Upper lobe of right lung (tissue), 1 donor: ENCODE measurements at places on chromosomes 2 and 18.

GRCh38 chr2:222611684-222612083, 44.2 kb downstream of the FARSB start:
- no peak for DNase-seq

DNA sequence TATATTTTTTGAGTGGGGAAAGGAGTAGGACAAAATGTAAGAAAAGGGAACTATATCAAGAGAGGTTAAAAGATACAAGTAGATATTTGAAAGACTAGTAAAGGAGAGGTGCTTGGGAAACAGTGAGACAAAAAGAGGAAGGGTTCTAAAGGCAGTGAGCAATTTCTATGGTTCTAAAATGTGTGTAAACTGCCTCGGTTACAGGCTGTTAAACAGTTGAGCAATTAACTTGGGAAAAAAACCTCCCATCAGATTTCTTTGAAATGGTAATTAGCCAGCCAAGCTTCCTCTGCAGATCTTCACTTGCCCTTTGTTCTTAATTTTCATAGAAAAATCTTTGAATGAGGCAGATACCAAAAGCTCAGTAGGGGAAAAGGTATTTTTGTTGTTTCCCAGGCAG, 238.7 kb upstream of the KCNH7 start:
- DNase-seq, result no peak

GRCh38 chr2:19649785-19650380, 251.9 kb downstream of the TTC32 start:
- no peak for DNase-seq

- DNase-seq, result no peak
These were observed 2.3 kb upstream of the PTPN18 start for GRCh38 chr2:130353291-130354138.

DNA sequence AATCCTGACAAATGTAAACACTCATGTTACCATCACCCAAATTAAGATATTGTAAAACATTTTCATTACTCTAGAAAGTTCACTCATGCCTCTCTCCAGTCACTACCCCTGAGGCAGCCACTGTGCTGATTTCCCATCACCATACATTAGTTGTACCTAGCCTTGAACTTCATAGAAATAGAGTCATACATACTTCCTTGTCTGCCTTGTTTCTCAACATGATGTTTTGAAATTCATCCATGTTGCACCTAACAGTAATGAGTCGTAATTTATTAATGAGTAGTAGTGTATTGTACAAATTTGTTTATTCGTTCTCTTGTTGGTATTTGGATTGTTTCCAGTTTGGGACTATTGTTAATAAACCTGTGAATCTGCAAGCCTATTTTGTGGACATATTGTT, 49.0 kb upstream of the TWSG1 start:
- no peak for DNase-seq

DNA sequence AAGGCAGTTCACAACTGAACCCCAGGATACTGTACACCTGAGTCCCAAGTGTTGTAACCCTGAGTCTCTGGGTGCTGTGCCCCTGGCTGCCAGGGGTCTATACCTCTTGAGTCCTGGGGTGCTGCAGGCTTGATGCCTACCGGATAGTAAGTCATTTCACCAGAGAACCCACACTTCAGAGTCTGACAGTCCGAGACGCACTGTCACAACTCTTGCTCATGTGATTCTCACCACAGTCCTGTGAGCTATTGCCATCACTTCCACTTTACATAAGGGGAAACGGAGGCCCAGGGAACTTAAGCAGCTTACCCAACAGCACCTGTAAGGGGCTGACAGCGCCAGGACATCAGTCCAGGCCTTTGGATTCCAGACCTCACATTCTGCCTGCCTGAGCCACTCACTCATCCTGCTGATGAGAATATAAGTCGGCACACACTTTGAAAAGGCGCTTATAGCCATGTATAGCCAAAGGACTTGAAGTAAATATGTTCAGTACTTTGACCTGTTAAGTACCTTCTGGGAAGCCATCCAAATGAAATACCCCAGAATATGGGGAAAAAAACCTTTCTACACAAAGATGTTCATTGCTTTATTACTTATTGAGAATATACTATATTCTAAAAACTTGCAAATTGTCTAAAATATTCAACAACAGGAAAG, 180.7 kb upstream of the ID2 start:
- DNase-seq, result no peak

GRCh38 chr2:3780477-3781402, 77.4 kb downstream of the DCDC2C start:
- DNase-seq, result peak; percentile 77

DNA sequence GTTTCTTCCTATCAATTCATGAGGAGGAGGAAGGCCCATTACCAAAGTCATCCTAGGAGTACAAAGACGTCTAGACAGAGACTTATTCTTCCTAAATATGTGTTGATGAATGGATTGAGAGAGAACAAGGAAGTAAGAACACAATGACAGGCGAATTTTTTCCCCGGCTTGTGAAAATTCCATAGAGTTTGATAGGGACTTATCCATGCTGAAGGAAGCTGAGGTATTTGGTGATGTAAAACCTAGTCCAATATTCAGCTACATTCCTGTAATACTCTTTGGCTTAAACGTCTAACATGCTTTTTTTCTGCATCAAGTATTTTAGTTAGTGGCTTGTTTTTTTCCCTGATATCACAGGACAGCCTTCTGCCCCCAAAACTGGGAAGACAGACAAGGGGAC, 121.9 kb upstream of the MYT1L start:
- no peak for DNase-seq

- DNase-seq, result no peak
These were observed 347.0 kb upstream of the ID2 start for GRCh38 chr2:8334866-8335325.

- no peak for DNase-seq
These were observed 115.8 kb upstream of the SIX3 start for GRCh38 chr2:44825702-44826101.

GRCh38 chr2:109727929-109728447, 66.1 kb upstream of the RGPD5 start:
- DNase-seq, result peak; percentile 13
